ENCODE measurements at places on chromosomes 3 and 15.

DNA sequence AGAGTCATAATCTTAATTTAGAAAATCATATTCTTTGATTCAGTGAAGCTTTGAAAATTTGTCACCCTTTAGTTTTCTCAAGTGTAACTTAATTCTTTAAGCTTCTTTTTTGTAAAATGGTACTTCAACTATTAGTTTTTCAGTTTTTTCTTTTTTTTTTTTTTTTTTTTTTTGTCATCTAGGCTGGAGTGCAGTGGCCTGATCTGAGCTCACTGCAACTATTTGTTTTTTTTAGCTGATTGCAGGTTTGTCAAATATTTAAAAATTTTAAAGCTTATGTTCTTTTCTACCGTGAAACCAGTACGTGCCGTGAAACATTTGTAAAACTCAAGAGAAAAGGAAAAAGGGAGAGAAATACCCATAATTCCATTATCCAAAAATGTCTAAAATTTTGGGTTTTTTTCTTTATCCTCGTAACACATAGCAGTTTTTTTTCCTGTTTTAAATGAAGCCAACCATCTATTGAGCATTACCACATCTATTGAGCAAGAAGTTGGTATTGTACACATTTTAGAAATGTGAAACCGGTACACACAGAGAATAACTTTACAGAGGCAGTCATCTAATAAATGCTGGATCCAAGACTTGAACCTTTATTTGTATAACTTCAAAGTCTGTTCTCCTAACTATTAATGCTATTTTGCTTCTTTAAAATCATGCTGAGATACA is 25.7 kb downstream of the ECT2 start:
- DNase-seq = no peak

GRCh38 chr3:24933401-24933800 is 438.8 kb upstream of the THRB start:
- DNase-seq = no peak

GRCh38 chr3:127786353-127787070 is 35.8 kb downstream of the MGLL start:
- no peak for DNase-seq

- DNase-seq = no peak
Observed at GRCh38 chr3:160400702-160401150, 1.3 kb downstream of the SMC4 start.

GRCh38 chr3:195255571-195256501 is 15.1 kb downstream of the XXYLT1 start:
- DNase-seq = no peak

DNA sequence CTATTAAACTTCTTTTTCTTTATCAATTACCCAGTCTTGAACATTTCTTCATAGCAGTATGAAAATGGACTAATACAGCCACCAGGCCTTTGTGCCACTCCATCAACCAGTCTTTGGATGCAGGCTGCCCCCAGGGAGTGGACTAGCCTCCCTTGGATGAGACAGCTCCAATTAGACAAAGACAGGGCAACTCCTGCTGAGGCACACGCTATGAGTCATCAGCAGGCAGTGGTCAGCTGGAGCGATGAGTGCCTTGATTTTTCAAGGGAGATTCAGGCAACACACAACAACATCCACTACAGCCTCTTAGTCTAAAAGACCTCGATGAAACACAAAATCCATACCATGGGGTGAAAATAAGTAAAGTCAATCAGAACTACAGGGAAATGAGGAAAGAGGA is 160.1 kb downstream of the ARRDC4 start:
- no peak for DNase-seq

GRCh38 chr15:77865701-77866100 is 211.8 kb downstream of the TBC1D2B start:
- no peak for DNase-seq

GRCh38 chr15:77862651-77863104 is 214.8 kb downstream of the TBC1D2B start:
- DNase-seq = no peak

All from activated T-helper 1 cell treated with anti-CD3 and anti-CD28 coated beads, Interleukin-2, amount 50 U/mL, for 16 hours (primary cell).